ENCODE measurements at places on chromosomes 4 and X.
A peak's percentile ranks its signal among the peaks of the same experiment; 100 is the strongest.

- no peak for DNase-seq
Measured at GRCh38 chr4:46124773-46125413, 1.0 kb upstream of the GABRG1 start.

- no peak for DNase-seq
Measured at GRCh38 chrX:118349188-118349587, 3.3 kb downstream of the WDR44 start.

DNA sequence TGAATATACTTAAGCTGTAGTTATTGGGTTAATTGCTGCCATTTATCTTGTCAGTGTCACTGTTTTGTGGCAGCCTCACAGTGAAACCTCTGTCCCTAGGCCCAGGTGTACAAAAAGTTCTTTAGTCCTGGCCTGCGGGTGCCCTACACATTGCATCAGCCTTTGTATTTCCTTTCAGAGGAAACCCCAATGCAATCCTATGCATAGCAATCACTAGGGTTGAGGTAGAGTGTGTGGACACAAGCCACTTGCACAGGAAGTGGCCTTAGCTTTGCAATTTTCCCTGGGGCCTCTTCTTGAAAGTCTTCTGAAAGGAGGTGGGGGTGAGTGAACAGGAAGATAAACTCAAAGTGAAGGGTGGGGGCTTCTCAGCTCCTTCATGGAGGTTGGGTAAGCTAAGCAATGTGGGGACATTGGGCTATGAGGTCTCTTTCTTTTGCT lies 27.8 kb downstream of the VSIG4 start:
- DNase-seq = no peak

DNA sequence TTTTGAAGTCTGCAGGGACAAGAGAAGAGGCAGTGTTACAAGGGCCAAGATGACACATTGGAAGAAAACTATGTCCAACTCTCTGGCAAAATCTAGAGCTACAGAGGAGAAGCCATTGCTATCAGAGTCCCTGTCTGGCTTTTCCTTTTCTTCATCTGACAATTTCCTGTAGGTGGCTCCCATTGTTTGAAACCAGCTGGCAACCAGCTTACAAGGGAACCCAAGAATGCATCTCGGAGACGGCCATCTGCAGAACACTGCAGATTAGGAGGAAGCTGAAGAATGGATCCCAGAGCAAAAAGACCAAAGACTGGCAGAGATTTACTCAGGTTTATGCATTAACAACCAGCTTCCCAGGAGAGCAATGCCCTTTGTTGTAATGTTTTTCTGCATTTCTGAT lies 216.2 kb upstream of the CTSO start:
- DNase-seq = no peak

GRCh38 chrX:123967497-123967896 lies 6.0 kb downstream of the STAG2 start:
- DNase-seq = no peak

- no peak for DNase-seq
Measured at GRCh38 chr4:148124512-148124911, 317.7 kb downstream of the NR3C2 start.

- DNase-seq = no peak
Measured at GRCh38 chr4:67292045-67292444, 253.3 kb downstream of the CENPC start.

DNA sequence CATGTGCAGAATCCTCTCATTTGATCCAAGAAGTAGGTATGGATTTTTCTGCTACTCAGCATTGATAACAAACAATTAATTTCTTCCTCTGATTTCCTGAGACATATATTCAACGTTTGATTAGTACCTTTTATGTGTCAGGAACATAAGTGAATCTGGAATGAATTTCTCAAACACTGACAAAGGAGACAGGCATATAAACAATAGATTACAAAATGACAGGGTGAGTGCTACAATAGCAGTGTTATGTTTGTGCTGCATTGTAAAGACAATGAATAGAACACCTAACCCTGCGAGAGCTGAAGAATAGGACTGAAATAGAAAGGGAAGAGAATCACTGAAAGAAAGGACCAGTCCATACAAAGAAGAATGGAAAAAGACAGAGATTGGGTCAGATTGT lies 52.9 kb downstream of the ARHGAP24 start:
- no peak for DNase-seq

GRCh38 chrX:48919360-48919841 lies 577 bp upstream of the PIM2 start:
- no peak for DNase-seq

DNA sequence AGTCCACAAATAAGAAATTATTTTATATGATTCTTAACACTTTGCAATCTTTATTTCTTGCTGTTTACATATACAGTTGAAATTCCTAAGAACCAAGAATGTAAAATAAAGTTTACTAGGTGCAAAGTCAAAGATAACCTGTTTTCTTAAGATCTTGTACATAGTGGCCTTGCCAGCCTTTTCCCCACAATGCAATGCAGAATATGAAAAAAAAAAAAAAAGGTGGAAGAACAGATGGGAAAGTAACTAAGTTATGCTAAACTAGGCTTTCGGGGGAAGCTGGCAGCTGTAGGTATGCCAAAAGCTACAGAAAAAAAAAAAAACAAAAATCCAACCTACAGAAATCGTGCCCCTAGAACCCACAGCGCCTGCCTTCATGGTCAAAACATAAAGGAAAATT lies 1588.4 kb downstream of the STIM2 start:
- DNase-seq = no peak

- no peak for DNase-seq
Measured at GRCh38 chr4:157013656-157014055, 42.1 kb upstream of the PDGFC start.

DNA sequence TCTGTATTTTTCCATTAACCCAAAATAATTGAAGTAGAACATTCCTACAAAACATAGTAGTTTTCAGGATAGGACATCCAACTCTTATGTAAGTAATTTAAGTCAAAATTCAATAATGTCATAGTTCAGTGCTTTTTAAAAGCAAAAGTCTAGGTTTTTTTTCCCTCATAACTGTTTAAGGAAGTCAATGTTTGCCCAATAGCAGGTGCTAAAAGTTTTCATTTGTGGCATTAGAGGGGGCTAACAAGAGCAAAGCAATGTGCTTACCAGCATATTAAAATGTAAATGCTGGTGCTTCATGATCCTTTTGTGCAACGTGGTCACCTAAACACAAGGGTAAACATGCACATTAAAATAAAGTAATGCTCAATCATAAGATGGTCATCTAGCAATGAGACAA lies 155.2 kb upstream of the PPP1R2C start:
- no peak for DNase-seq

GRCh38 chr4:158767451-158767850 lies 1.4 kb upstream of the FNIP2 start:
- no peak for DNase-seq

GRCh38 chrX:15336023-15336413 lies 695 bp upstream of the PIGA start:
- peak; percentile 30 for DNase-seq

- no peak for DNase-seq
Measured at GRCh38 chrX:39965051-39965573, 132.6 kb downstream of the BCOR start.

DNA sequence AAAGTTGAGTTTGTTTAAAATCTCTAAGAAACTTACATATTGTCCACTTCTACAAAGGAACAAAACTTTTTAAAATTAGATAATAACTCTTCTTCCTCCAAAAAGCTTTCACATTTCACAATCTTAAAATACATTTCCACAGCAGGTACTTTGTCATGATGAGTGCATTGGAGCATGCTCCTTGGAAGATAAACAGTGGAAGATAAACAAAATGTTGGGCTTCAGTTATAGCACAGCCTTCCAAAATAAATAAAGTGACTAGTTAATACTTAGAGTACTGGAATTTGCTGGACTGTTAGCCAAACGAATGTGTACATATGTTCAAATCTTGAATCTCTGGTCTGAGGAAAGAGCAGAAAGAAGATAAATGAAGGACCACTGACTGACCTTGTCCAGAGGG lies 54.9 kb upstream of the PDE5A start:
- DNase-seq = no peak

- no peak for DNase-seq
Measured at GRCh38 chrX:136192839-136193414, 45.6 kb downstream of the FHL1 start.

GRCh38 chrX:108537005-108537404 lies 97.4 kb downstream of the COL4A5 start:
- no peak for DNase-seq

- DNase-seq = no peak
Measured at GRCh38 chr4:6342530-6343293, 73.1 kb downstream of the WFS1 start.

DNA sequence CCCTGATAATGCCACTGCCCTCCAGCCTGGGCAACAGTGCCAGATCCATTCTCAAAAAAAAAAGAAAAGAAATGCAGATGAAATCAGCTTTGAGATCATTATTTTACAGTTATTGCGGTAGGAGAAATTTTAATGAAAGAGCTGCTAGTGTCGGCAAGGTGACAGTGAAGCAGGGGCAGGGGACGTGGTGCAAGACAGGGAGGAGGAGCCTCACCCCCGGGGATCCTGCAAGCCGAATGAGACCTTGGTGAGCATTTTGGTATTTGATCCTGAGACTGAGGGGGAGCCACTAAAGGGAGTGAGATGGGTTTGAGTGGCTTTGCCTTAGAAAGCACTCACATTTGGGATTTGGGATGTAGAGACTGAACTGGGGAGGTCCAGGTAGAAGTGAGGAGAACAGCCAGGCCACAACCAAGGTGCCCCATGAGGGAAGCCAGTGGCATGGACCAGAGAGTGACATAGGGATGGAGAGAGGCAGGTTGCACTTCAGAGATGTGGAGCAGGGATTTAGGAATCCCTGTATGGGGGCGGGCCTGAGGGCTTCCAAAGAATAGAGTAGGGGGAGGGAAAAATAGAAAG lies 23.6 kb downstream of the RBM10 start:
- DNase-seq = no peak

DNA sequence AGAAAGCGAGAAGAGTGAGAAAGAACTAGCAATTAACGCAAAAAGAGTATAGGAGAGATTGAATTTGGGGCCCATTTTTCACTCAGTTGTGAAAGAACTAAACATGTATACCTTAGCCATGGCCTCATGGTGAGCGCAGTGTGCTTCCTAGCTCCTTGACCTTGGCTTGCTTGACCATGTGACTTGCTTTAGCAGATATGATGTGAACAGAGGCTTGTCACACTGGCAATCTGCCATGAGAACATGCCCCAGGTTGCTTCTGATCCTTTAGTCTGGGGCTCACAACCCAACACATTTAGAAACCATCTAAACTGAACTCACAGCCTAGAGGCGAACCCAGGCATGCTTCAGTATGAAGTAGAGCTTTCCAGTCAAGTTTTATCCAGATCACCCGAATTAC lies 260.1 kb upstream of the FTHL17 start:
- no peak for DNase-seq
